ENCODE measurements at places on chromosomes 12 and 14.

DNA sequence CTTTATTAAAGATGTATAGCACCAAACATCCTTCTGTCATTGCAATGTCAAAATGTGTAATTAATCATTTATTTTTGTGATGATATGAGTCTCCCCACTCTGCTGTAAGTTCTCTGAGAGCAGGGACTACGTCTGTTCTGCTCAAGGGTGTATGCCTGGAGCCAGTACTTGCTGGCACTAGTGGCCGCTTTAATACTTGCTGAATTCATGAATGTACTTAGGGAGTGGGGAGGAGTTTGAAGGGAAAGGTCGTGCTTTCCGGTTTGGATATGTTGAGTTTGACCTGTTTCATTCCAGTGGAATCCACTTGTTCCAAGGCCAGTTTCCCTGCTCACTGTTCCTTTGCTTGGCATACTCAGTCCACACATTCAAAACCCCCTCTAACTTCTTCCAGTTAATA, 1.9 kb upstream of the DCAF5 start:
- no peak for DNase-seq

DNA sequence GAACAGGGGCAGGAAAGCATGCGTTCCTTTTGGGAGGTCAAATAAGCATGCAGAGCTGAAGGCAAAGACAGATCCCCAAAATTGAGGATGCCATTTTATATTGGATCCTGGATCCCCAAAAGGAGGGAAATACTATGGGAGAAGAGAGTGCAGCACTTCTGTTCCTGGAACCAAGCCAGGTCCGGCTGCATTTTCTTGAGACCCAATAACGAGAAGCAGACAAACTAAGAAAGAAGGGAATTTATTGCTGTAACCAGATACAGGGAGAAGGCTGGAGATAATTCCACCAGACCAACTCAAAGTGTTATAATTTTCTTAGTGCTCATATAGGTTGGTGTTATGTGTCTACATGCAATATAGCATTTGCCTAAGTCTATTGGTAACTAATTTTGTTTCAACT, 60.8 kb downstream of the PDE6H start:
- no peak for DNase-seq

GRCh38 chr12:68102731-68103130, 56.8 kb downstream of the IFNG start:
- DNase-seq = no peak

DNA sequence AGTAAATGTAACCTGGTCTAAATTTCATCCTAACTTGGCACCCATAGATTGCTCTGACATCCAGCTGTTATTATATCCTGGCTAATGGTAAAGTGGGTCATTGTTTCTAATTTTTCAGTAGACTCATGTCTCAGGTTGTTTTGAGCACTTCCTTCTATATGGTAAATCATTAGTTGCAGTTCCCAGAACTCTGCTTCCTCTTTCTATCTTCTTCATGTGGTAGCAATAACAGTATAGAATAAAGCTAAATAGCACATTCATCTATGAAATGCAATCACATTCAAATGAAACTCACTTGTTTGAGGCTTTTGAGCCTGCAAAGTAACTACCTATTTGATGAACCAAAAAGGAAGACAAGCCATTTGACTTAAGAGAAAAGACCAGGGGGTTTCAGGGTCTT, 65.1 kb upstream of the GZMB start:
- DNase-seq = no peak

GRCh38 chr12:32549675-32550079, 129.4 kb upstream of the DNM1L start:
- DNase-seq = no peak

- no peak for DNase-seq
Measured at GRCh38 chr12:32398816-32399369, 465 bp upstream of the FGD4 start.

- DNase-seq = no peak
Measured at GRCh38 chr12:57625261-57626032, 7.6 kb downstream of the B4GALNT1 start.

- DNase-seq = no peak
Measured at GRCh38 chr12:77204083-77204482, 138.7 kb upstream of the E2F7 start.

DNA sequence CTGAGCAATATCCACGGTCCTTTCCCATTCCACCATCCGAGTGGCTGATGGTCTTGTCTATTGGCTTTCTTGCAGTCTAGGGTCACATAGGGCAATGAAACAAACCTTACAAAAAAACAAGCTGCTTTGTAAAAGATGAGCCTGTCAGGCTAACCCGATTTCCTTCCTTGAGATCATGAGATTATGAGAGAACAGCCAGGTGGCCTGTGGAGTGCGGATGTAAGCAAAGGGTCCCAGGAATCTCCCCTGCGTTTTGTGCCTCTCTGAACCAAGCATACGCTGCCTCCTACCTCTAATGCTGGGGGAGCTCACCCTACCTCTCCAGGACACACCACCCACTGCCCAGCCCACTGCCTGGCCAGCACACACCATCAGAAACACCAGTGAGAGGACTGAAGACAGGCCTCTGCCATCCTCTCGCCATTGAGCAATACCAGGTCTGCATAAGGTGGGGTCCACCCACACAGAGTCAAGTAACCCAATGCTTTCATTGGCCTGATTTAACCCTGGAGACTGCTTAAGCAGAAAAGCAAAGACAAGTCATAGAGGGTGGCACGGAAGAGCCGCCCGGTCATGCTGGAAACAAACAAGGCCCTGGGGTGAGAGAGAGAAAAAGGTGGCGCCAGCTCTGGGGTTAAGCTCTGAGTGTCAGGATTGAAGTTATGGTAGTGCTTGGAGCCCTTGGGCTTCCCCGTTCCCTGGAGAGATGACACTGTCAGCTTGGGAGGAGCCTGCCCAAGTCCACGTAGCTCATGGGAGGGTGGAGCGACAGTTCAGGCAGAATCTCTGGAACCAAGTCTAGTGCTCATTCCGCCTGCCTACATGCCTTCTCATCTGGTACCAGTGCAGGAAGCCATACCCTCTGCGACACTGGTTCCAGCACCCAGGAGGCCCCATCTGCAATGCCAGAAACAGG, 46.6 kb downstream of the CALM1 start:
- no peak for DNase-seq

DNA sequence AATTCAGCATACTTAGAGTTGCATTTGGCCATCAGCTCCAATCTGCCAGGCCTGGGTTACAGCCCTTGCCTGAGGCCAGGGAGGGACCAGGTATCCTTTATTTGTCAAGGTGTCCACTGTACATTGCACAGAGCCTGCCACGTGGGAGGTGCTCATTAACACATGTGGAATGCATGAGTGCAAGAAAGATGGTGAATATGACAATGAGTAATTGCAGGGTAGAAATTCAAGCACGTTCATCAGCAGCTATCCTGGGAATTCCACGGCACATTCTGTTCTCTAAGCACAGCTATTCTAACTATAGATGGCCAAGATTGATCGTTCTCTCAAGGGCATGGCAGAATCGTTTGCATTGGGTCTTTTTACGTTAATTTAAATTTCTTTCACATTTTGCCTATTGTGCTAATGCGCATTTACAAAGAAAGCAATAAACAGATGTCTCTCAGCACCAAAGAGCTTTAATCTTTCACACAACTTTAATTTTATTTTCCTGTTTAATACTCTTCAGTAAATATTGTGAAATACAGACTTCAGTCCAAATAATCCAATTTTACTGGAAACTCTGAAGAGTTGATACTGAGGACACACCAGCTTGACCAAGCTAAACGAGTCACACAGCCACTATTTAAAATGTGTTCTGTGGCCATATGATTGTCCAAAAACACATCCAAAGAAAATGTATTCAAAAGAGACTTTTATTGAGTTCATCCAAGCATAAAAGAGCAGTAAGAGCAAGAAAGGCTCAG, 1025.7 kb upstream of the TMEM132C start:
- no peak for DNase-seq

DNA sequence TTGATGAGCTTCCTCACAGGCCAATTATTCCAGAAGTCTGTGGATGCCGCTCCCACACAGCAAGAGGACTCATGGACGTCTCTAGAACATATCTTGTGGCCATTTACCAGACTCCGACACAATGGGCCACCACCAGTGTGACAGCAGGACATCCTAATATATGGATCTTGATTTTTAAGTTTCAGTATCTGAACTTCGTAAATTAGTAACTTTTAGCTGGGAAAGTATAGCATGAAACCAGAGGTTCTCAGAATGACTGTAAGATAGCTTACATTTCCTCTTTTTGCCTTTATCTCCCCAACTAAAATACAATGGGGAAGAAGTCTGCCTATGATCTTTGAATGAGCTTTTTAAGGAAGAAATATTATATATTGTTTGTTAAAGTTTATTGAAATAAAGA, 87.0 kb downstream of the DNAI7 start:
- DNase-seq = no peak

GRCh38 chr12:43273467-43273866, 278.5 kb downstream of the ADAMTS20 start:
- no peak for DNase-seq

DNA sequence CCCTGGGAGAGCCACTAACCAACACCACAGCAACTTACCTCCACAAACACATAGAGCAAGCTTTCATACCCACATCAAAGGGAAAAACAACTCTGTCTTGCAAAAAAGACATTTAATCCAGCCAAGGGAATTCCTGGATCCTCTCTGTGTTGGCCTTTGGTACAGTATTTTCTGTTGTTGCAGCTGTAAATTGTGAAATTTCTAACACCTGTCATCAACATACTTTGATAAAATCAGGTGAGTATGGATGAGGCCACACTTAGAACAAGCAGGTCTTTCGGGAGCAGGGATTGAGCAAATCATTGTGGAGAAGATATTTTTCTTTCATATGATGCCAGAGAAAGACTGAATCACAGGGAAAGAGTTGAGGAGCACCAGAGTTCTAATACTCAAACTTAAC, 89.3 kb downstream of the SPTSSA start:
- DNase-seq = no peak

- no peak for DNase-seq
Measured at GRCh38 chr12:70332236-70332635, 33.9 kb upstream of the KCNMB4 start.

DNA sequence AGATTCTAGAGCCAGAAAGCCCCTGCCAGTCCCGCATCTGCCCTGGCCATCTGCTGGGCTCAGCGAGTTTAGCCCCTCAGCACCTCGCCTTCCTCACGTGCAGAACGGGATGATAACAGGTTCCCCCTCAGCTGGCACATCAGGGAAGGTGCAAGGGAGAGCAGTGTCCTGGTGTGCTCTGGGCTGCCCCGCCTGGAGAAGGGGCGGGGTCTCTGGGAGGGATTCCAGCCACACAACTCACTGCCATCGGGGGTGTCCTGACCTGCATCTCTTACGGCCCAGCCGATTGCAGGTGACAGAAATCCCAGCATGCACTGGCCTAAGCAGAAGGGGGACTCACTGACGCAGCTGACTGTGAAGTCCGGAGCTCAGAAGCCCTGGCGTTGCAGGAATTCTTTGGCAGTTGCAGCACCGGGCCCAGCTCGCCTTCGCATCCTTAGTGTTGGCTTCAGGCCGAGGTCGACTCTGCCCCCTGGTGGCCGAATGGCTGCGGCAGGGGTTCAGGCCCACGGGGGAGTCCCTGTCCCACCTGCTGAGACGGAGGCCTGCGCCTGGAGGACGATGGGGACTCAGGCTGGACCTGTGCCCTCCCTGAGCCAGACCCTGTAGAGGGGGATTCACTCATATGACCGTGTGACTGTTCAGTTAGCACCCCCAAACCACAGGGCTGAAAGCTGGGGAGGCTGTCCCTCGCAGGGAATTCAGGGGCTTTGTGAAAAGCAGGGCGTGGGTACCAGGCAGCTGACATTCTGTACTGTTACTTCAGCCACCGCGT, 178.6 kb downstream of the ADGRD1 start:
- no peak for DNase-seq

DNA sequence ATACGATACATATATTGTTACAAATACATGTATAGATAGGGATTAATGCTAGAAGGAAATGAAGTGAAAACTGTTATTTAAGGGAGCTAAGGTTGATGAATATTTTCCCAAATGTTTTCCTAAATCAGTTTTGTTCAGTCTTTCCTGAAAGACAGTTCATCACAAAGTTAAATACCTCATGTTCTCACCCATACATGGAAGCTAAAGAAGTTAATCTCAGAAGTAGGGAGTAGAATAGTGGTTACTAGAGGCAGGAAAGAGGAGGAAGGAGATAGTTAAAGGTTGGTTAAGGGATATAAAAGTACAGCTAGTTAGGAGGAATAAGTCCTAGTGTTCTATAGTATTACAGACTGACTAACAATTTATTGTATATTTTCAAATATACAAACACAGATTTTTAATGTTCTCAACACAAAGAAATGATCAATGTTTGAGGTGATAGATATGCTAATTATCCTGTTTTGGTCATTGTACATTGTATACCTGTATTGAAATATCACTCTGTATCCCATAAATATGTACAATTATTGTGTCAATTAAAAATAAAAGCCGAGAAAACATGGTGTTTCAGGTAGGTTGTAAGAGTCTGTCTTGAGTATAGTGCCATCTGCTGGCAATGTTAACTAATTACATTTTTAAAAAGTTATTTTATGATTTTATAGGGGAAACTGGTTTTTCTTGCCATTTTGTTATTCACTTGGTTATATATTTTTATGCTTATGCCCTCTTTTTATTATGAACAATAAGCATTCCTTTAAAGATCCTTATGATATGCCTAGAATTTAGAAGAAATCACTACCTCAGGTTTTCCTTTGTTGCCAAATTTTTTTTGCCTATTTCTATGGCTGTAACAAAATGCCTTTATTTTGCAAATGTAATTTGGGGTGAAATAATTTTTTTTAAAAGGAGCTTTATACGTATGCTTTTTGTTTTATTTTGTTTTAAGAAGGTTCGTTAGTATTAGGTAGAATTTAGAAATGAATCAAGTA, 26.9 kb downstream of the ZDHHC17 start:
- peak; percentile 33 for DNase-seq

DNA sequence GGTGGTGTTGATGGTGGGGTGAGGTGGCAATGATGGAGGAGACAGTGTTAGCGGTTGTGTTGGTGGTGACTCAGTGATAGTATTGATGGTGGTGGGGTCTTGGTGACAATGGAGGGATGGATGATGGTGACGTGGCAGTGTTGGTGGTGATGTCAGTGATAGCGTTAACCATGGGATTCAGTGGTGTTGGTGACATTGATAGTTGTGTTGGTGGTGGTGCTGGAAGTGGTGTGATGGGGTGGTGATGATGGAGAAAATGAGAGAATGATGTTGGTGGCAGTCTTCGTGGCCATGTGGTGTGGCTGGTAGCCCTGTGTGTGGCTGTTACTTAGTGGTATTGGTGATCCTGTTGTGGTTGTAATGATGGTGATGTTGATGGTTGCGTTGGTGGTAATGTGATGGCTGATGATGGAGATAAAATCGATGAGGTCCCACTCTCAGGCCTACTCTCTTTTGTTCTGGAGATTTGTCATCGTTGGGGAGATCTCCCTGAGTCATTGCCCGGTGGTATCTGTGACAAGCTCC, 2.6 kb downstream of the DTX1 start:
- DNase-seq = no peak

GRCh38 chr14:45177076-45177475, 41.3 kb downstream of the FANCM start:
- DNase-seq = no peak
